ENCODE measurements at places on chromosomes 2 and 18.

DNA sequence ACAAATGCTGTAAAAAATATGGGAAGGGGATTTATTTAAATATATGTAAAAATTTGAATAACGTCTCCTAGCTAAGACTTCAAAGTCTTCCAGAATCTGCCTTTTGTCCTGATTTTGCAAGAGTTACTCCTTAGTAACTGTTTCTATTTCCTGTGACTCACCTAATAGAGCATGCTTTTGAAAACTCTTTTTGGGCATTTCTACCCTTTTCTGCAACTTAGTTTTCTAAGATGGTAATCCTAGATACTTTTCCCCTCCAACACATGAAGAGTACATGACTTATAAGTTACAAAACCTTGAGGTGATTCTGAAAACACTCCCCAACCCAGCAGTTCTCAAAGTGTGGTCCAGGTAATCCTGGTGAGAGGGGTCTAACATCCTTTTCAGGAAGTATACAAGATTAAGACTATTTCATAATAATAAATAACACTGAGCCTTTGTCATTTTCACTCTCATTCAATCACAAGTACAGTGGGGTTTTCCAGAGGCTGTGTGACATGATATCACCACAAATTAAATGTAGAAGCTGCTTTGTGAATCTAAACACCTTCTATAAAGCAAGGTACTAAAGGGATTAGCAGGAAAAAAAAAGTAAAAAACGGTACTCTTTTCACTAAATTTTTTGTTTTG lies 31.9 kb downstream of the PPP4R3B start:
- no peak for DNase-seq

- no peak for DNase-seq
These were observed 88.4 kb upstream of the STK17B start for GRCh38 chr2:196259507-196260481.

DNA sequence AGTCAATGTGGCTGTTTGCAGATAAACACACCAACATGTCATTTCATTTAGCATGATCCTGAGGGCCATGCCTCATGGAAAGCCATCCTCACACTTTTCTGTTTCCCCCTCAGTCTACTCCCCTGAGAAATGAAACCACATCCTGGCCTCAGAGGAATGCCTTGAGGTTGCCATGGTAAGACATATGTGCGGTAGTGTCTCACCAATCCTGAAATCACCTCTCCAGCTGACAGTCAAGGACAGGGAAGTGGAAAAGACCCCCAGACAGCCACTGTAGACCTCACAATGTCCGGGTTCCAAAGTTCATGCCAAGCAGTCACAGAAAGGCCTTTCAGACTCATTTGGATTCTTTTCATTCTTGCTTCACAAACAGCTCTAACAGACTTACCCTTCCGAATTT lies 175.2 kb upstream of the PKDCC start:
- DNase-seq: no peak

GRCh38 chr2:127619877-127620705 lies 25.9 kb upstream of the GPR17 start:
- DNase-seq: no peak

DNA sequence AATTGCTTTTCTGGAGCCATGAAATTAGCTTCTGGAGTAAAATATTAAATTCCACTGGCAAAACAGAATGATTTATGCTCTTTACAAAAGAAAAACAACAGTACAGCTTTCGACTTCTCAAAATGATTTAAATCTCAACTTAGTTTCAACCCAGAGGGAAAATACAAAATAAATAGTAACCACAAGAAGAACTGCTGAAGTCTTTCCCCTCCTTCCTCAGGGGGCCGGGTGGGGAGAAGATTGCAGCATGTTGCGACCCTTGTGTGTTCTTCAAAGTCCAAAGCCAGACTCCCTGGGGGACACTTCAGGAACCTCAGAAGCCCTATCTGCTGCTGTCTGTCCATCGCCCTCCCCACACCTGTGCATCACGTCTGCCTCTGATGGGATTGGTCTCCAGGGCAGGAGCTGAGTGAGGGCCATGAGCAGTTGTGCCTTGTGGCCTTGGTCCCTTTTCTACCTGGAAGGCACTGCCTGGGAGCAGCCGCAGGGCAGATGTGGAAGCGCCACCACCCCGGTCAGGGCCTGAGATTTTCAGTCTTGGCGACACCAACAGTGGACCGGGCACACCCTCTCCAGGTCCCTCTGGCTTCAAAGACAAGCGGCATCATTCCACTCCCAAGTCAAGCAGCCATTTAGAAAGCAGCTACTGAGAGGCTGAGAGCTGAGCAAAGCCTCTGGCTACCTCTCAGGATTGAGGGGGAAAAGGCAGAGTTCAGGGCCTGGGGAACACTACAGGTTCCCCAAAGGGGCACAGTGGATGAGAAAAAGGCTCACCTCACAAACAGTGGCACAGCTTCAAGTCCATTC lies 210.1 kb upstream of the RAB6C start:
- no peak for DNase-seq

DNA sequence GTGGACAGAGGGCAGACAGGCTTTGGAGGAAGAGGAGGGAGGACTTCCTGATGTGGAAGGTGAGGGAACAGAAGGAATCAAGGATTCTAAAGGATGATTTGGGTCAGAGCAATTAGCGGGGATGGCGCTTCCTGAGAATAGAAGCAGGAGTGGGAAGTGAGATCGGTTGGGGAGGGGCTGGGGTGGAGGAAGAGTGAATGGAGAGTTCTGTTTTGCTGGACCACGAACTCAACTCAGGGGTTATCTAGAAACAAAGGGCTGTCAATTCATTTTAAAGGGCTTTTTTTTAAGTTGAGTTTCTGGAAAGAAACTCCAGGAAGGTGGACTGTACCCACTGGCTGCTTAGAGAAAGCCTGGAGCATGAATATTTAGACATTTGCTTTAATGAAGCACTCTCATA lies 54.9 kb downstream of the BCL2L11 start:
- DNase-seq: no peak

DNA sequence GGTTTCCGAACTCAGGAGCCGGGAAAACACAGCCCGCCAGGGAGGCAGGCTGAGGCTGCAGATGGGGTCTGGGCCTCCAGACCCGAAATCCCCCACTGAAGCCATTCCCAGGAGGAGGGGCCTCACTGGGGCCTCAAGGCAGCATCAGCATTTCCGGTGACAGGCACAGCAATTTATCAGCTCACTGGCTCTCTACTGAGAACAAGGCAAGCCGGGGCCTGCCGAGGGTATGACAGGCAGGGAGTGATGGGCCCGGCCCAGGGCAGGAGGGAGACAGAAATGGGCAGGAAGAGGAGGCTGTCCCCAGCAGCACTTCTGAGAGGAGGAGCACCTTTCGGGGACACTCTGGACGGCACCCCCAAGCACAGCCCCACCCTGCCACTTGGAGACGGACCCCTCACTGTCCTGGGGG lies 12.5 kb downstream of the SDC1 start:
- no peak for DNase-seq

- no peak for DNase-seq
These were observed 134.0 kb downstream of the SEPTIN10 start for GRCh38 chr2:109479804-109480203.

All from NCI-H1105 treated with DMSO at 0.1 percent for 48 hours (cell line).